GM12891 (cell line): ENCODE measurements at places on chromosomes 1 and 21.

GRCh38 chr1:230807561-230808280 lies 60.5 kb downstream of the CAPN9 start:
- no peak for DNase-seq

GRCh38 chr1:8379513-8380186 lies 61.7 kb downstream of the SLC45A1 start:
- DNase-seq: no peak

DNA sequence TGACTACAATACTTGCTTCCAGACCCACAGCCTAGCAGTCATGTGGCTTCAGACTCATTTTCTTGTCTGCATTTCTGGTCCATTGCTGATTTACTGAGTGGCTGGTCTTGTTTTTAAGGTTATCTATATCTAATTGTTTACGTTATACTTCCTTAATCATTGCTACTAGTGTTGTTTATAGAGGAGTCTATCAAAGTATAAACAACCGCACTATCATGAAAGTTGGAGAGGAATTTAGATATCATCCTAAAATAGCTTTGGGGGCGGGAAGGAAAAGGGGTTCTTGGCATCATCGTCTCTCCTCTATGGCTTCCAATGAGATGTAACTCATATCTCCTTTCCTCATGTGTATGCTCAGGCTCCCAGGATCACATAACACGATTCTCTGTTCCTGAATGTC lies 372.1 kb upstream of the PBX1 start:
- DNase-seq: no peak

GRCh38 chr1:86062453-86062852 lies 94.1 kb downstream of the COL24A1 start:
- DNase-seq: no peak

DNA sequence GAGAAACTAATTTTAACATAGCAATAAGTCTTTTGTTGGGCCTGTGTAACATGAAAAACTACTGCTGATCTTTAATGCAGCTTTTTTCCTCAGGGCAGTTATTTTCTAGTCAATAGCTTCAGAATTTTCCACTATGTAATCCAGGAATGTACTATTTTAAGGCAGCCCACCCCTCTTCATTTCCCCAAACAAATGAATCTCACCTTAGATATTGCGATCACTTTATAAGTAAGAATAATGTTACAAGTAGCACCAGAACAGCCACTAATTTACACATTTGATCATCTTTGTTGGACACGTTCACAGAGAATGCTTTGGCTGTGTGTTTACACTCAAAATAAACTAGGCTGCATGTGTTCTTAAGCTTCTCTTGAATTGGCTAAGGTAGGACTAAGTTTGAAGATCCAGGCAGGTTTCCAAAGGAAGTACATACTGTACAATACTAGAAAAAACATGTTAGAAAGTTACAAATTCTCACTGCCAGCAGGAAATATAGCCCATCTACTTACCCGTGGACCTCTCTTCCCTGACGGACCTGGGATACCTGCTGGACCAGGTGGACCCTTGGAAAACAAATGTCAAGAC lies 41.7 kb downstream of the COL24A1 start:
- no peak for DNase-seq

- no peak for DNase-seq
Observed at GRCh38 chr21:36627242-36627641, 71.7 kb upstream of the SIM2 start.

- no peak for DNase-seq
Observed at GRCh38 chr1:45134461-45134873, 71.9 kb downstream of the ZSWIM5 start.

DNA sequence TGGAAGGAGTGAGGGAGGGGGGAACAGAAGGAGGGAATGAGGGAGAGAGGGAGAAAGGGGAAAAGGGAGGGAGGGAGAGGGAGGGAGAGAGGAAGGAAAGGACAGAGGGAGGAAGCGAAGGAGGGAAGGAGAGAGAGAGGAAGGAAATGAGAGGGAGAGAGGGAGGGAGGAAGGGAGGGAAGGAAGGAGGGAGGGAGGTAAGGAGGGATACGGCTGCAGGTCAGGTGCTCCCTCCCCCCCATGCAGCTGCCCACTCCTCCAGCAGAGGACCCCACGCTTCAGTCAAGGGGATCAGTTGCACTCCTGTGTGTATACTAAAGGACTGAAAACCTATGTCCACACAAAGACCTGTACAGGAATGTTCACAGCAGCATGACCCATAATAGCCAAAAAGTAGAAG lies 54.8 kb downstream of the CLSTN1 start:
- no peak for DNase-seq

DNA sequence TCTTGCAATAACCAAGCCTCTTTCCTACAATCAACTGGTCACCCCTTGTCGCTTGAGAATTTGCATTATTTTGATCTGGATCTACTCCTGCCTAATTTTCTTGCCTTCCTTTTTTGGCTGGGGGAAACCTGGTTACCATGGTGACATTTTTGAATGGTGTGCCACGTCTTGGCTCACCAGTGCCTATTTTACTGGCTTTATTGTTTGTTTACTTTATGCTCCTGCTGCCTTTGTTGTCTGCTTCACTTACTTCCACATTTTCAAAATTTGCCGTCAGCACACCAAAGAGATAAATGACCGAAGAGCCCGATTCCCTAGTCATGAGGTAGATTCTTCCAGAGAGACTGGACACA lies 743 bp downstream of the GPR52 start:
- no peak for DNase-seq

GRCh38 chr21:15935530-15935929 lies 205.7 kb downstream of the USP25 start:
- DNase-seq: no peak

DNA sequence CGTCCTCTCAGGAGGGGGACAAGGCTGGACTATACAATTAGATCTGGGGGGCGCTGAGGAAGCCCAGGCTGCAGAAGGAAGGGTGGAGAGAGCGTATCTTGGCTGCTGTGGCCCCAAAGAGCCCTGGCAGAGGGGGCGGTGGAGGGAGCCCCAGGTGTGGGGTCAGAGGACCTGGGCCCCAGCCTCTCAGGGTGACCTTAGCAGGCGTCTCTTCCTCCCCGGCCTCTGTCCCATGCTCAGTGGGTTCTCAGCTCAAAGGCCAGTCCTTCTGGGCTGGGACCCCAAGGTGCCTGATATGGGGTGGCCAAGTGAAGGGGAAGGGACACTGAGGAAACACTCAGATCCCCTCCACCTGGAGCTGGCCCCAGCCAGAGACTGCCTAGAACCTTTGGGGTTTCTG lies 1.8 kb downstream of the FAM131C start:
- DNase-seq: no peak

GRCh38 chr1:36733748-36734147 lies 251.0 kb upstream of the CSF3R start:
- DNase-seq: no peak

DNA sequence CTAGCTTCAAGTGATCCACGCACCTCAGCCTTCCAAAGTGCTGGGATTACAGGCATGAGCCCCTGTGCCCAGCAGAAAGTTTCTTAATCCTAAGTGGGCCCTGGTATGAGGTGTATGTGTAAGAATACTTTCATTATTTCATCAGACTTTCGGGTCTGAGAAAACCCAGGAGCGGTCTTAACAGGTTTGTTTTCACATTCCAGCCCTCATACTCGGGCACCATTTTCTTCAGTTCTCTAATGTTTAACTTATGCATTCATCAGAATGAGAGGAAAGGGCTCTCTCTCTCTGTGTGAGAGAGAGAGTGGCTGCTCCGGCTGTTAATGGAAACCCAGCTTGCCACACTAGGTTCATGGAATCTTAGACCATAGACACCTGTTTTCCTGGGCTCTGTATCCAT lies 4.2 kb upstream of the PADI1 start:
- no peak for DNase-seq

DNA sequence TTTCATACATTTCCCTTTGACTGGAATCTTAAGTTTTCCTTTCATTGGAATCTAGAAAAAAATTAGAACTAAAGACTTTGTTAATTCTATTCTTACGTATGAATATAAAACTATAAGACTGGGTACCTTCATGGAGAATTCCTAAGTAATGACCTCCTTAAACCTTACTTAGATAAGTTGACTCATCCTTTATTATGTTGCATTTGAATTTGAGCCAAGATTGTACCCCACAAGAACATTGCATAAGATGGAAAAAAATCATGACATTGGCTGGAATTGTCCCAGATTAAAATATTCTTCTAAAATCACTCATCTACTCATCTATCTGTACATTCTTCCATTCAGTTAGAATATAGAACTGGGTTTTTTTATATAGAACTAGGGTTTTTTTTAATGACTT lies 137.4 kb downstream of the C1orf21 start:
- no peak for DNase-seq

DNA sequence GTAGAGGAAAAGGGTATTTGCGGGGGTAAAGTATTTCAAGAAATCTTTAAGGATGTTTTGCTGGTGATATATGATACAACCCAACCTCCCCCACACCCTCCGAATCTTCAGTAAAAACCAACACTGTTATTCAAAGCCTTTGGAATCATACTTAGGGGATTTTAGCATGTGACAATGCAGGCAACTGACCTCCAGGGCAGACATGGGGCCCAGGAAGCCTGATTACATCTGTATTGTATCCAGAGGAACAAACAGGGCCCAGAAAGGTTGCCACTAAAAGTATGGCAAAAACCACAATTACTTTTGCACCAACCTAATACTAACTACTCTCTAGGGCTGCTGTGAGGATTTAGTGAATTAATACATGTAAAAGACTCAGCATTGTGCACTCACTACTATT lies 43.9 kb upstream of the CNN3 start:
- DNase-seq: no peak

DNA sequence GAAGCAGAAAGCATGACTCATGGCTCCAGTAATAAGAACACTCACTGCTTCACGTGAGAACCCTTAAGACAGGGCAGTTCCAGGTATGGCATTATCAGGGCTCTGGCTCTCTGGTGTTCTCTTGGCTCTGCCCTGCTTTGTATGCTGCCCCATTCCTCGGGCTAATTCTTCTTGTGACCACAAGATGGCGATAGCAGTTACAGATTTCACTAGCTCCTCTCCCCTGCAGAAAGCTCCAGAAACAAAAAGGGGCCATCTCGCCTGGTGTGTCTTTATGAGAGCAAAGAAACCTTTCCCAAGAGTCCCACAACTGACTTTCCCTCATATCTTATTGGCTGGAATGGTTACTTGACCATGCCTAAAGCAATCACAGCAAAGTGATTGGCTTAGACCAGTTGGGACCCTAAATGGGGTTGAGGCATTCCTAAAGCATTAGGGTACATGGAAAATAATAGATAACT lies 60.1 kb downstream of the F3 start:
- peak; percentile 4 for DNase-seq

DNA sequence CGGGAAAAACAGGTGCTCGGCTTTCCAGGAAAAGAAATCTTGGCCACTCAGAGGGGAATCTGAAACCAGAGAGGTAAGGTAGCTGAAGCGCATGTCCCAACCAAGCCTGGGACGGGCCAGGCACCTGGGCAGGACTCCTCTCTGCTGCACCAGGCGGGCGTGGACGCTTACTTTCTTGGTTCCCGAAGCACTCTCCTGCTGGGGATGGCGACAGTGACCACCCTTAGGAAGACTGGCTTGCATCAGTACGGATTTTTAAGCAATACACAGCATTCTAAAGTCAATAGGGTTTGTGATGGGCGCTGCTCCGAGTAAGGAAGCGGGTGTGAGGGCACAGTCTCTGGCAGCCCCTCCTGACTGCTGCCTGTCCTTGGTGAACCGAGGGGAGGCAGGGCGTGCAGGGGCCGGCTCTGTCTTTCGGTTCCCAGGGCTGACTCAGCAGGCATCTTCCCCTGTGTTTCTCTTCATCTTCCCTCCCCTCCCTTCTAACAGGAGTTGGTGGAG lies 74.9 kb upstream of the ANGPTL1 start:
- DNase-seq: no peak

- DNase-seq: no peak
Observed at GRCh38 chr21:17436626-17437111, 76.2 kb upstream of the CXADR start.

DNA sequence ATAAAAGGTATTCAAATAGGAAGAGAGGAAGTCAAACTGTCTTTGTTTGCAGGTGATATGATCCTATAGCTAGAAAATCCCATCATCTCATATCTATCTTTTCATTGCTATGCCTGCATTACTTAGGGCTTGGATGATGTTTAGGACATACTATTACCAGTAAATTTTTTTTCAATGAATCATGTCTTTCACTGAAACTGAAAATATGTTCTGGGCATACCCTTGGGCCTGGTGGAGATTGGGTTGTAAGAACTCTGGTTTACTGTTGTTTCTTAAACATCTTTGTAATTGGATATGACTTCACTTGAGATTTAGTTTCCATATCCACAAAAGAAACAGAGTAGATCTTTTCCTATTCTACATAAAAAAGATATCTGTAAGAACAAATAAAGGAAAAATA lies 502.2 kb upstream of the PRMT6 start:
- DNase-seq: no peak

DNA sequence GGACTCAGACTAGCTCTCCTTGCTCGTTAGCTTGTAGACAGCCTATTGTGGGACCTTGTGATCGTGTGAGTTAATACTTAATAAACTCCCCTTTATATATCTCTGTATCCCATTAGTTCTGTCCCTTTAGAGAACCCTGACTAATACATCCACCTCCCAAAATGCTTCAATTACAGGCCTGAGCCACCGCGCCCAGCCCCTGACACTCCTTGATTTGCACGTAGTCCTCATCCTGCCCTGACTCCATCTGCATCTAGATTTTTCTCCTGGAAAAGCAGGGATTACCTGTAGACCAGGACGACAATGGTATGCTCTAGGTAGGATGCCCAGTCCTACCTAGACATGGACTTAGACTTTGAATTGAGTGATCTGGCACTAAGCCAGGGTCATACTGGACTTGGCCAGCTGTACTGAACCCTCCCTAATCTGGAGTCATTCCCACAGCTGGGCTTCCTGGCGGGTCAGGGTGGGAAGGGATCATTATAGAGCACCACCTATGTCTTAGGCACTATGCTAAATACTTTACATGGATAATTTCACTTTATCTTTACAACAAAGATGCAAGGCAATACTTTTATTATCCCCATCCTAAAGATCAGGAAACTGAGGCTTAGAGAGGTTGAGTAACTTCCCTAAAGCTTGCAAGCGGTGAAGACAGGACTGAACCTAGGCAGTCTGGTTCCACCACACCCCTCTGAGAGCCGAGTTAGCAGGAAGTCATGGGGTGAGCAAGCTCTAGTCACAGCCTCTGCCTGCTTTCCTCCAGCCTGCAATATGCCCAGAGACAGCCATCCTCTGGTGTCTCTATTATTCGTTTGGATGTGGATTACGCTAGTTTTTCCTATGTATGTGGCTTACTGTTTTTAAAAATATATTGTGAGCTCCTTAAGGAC lies 89.4 kb downstream of the DTL start:
- DNase-seq: no peak

GRCh38 chr21:32459972-32460371 lies 47.5 kb downstream of the EVA1C start:
- no peak for DNase-seq

- no peak for DNase-seq
Observed at GRCh38 chr1:89609781-89610456, 23.0 kb upstream of the LRRC8C start.

GRCh38 chr1:214360525-214361164 lies 79.7 kb downstream of the SMYD2 start:
- DNase-seq: no peak

- no peak for DNase-seq
Observed at GRCh38 chr1:214538496-214538895, 12.9 kb downstream of the PTPN14 start.
